ENCODE measurements at places on chromosomes 3 and 15. TPM values are rescaled to one million over a fixed set of nuclear protein-coding genes. Genes with fewer than 3 reads are reported as not detected.

PPP1R14D gene
- total RNA-seq = not detected

IRAK2 gene
- 10.1 TPM for total RNA-seq

PP2D1 gene
- total RNA-seq = not detected

PARP14 gene
- total RNA-seq = 51.5 TPM

- no peak overlapping the region for H3K4me3 ChIP-seq
- H3K27ac ChIP-seq = no peak overlapping the region
- H3K36me3 ChIP-seq = no peaks in the 10 kb centered on the region
- no peaks in the 10 kb centered on the region for H3K4me1 ChIP-seq
Measured at GRCh38 chr15:68626283-68626682, 47.5 kb downstream of the CORO2B start.

GRCh38 chr15:32683906-32684584, 33.8 kb upstream of the GREM1 start:
- no peak overlapping the region for H3K27ac ChIP-seq
- ATAC-seq = peak; percentile 79
- H3K36me3 ChIP-seq = no peaks in the 10 kb centered on the region
- no peak overlapping the region for H3K4me3 ChIP-seq
- no peaks in the 10 kb centered on the region for H3K4me1 ChIP-seq
- H3K27me3 ChIP-seq = no peaks in the 10 kb centered on the region

DNA sequence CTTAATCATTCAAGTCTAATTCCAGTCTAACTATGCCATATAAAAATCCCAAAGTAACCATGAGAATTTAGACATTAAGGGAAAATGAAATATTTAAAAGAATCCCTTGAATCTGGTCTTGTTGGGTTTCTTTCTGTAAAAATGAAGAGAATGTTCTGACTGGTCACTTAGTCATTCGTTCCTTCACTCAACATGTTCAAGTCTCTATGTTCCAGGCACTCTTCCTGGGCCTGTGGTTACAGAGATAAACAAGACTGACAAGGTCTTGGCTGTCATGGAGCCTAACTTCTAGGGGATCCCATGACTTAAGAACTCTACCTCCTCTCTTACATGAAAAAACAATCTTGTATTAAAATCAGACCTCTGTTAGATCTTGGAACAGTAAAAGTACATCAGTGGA, 638.6 kb upstream of the TBL1XR1 start:
- no peak overlapping the region for H3K27ac ChIP-seq
- ATAC-seq = peak; percentile 73
- peaks cover 12% of the 10 kb centered on the region for H3K4me1 ChIP-seq
- no peaks in the 10 kb centered on the region for H3K27me3 ChIP-seq
